ENCODE measurements at places on chromosomes 11 and 22.

- DNase-seq = no peak
Observed at GRCh38 chr22:39173787-39174497, 21.5 kb upstream of the CBX7 start.

DNA sequence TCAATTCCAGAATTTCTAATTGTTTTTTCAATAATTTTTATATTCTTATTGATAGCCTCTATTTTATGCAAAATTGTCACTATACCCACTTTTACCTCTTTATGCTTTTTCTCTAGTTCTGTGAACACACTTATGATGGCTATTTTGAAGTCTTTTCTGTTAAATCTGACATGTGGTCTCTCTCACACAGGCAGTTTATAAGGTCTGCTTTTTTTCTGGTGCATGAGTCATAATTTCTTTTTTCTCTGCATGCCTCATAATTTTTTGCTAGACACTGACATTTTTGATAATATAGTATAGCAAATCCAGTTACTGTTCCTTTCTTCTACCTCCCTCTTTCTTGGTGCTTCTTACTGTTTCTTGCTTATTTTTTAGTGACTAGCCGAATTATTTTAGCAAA lies 36.0 kb downstream of the ZBTB44 start:
- no peak for DNase-seq

DNA sequence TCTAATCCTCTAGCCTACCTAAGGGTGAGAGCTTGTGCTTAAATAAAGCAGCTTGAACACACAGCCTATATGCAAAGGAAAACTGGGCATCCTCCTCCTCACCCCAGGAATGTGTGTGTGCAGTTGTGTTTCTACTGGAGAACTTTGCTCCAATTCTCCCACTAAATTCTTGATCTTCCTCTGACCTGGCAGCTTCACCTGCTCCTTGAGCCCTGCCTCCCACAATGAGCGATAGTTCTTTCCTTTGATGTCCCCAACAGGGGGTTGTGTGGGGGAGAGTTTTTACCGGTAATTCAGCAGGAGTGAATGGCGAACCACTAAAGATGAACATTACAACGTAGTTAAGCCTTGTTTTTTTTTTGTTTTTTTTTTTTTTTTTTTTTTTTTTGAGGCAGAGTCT lies 113.5 kb upstream of the RCN1 start:
- no peak for DNase-seq

DNA sequence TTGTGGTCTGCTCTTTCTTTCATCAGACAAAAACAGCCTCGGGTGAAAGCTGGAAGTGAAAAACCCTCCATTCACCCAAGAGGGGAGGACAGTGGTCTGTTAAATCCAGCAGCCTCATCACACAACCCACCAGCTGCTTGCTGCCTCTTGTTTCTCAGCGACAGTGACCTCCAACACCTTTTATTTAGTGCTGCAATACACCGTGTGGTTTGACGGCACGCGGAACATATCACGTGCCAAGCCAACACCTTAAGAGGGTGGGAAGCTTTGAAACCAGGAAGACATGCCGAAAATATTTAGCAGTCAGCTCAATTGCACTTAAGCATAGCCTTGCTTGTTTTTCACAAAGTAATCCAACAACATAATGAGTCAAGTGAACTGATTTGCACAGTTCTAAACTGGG lies 39.8 kb upstream of the POGLUT3 start:
- DNase-seq = no peak

DNA sequence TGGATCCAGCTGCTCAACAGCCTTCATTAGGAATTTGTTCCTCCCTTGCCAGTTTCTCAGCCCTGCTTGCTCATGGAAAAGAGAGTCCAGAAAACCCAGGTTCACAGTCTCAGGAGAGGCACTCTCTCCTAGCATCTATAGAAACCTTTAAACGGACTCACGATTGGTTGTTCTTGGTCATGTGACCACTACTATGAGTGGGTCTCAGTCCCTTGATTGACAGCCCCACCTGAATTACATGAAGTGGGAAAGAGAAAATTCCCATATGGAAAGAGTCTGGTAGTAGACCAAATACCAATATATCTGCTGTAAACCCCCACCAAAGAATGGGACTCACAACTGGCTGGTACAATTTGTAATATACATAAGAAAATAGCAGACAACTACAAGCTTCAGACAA lies 54.4 kb downstream of the COMMD9 start:
- no peak for DNase-seq

GRCh38 chr11:33505093-33505492 lies 195.5 kb downstream of the C11orf91 start:
- no peak for DNase-seq

- DNase-seq = no peak
Observed at GRCh38 chr11:20156280-20156875, 3.9 kb downstream of the DBX1 start.

- no peak for DNase-seq
Observed at GRCh38 chr11:60124802-60125432, 36.5 kb downstream of the MS4A2 start.

DNA sequence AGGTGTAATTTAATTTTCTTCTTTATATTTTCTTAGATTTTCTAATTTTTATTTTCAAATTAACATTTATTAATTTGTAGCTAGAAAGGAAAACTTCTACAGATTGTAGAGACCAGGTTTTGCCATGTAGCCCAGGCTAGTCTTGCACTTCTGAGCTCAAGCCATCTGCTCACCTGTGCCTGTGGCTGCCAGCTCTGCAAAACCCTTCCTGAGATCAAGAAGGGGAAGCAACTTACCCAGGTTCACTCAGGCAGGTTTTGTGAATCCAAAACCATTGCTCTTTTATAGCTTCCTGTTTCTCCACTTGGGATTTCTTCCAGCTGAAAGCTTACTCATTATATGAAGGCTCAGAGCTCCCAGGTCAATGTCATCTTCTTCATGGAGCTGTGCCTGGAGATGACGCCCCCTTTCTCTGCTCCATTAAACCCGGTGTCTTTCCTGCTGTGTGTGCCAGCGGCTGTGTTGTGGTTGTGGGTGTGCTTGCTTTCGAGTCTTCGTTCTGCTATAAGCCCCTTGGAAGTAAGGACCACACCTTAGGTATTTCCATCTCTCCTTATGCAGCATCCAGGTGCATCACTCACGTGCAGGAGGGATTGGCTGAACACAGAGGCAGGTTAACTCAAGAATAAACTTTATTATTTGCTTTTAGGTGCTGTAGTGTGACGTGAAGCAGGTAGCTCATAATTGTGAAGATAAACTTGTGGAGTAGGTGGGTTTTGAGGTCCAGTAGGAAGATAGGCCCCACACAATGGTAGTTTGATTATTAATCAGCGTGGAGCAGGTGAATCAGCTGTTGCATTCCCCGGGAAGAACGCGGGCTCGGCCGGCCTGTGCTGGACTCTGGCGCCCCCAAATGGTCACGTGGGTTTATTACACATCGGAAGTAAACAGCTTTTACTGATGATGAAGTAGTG lies 42.2 kb upstream of the INCENP start:
- peak; percentile 63 for DNase-seq

- DNase-seq = no peak
Observed at GRCh38 chr11:64241491-64242374, 838 bp downstream of the FKBP2 start.

- DNase-seq = no peak
Observed at GRCh38 chr22:31243339-31244045, 31.4 kb downstream of the LIMK2 start.

DNA sequence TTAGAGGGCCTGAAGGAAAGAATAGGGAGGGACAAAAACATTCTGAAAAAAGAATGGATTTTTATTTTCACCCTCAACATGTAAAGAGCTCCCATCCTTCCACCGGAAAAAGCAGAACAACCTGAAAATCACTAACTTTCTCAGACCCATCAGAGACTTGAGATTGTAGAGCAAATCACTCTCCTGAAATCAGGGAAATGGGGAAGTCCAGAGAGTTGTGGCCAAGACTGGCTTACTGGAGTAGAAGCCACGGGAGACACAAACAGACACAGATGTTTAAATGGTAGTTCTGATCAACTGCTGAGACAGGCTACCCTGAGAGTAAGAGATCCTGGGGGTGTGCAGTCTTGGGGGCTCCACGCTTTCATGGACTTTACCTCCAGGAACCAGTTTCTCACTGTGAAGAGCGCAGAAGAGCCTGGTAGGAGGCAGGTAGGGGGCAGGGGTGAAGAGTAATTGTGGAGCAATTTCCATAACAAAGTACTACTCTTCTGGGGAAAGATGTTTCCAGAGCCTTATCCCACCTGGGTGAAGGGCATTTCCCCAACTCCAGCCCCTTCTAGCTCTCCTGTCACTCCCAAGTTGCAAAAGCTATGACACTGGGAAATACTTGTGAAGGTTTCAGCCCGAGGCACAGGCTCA lies 47.1 kb downstream of the ASCL2 start:
- DNase-seq = no peak

- DNase-seq = peak; percentile 24
Observed at GRCh38 chr11:16356761-16357393, 531 bp upstream of the SOX6 start.

DNA sequence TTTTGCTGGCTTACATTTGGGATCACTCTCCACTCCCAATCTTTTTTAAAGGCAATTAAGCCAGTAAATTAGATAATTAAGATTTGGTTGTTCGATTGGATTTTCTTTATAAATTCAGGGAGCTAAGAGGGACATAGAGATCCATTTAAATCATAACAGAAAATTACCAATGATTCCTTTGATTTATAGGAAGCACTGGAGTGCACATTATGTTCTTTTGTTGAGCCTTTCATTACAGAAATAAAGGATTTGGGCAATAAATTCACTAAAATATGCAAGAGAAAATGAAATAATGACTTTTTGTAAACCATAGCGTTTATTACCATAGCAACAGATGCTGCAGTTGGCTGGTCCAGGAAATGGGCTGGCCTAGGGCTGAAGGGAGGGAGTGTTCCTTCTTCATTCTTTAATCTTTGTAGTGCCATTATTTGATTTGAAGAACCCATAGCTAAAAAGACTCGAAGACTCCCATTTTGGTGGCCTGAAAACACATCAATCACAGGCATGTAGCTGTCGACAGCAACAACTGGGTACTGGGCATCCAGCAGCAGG lies 73.0 kb downstream of the C2CD3 start:
- DNase-seq = no peak

GRCh38 chr11:848380-848931 lies 5.8 kb downstream of the TSPAN4 start:
- no peak for DNase-seq

DNA sequence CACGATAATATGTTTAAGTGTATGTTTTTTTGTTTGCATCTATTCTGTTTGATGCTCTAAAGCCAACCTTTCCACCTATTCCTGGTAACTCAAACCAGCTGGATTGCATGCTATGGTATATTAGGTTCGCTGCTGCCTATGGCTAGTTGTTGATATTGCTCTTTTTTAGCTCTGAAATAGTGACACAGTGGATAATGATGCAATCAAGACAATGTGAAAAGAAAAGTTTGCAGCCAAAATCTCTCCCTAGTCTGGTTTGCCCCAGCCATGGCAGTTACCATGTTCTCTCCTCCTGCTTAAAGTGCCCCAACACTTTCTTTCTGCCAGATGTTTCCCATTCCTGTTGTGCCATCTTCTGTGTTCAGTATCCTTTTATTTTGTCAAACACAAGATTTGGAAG lies 269.7 kb downstream of the DYNC2H1 start:
- DNase-seq = no peak

- no peak for DNase-seq
Observed at GRCh38 chr11:19694796-19695345, 17.8 kb upstream of the NAV2 start.

DNA sequence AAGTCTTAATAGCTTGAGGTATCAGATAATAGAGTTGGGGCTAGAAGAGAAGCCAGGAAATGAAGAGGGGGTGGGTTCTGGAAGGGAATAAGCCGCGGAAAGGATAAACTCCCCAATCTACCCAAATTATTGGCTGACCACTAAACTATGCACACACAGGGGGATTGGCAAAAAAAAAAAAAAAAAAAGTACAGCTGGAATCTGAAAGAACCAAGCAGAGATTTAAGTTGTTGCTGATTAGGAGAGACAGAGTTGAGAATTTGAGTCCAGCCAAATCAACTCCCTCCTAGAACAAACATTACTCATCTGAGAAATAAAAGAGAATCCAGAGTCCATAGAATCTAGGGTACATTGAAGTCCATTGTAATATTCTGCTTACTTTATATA lies 134.9 kb downstream of the CCDC81 start:
- no peak for DNase-seq

- no peak for DNase-seq
Observed at GRCh38 chr22:30336752-30337460, 10.2 kb upstream of the TBC1D10A start.

DNA sequence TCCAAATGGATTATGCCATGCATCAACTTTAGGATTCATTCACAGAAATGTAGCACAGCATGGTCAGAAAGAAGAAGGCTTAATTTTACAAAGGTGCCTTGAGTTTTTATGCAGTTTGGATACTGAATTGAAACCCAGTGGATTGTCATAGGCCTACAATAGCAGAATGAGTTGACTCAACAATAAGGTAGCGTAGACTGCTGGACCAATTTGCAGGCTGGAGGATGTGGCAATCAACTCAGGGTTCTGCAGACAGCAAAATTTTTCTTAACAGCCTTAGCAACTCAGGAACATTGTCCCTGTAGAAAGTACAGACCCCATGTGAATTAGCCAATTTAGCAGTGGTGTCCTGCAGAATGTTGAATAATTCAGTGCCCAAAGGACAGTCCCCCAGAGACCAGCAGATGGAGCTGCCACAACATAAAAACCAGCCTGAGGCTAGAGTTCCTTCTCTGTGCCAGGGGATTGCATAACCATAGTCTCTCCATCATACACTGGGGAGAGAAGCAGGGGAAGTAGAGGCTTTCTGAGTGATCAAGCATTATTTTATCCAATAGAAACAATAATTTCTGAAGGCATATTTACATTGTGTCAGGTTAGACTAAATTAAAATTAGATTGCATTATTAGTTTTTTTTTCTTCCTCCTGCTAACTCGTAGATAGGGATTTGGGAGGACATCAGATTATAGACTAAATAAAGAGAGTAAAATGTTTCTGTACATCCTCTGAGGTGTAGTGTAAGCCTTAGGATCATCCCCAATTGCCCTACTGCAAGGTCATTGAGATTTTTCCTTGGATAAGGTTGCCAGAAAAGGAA lies 20.3 kb upstream of the MRPL17 start:
- peak; percentile 91 for DNase-seq

- DNase-seq = no peak
Observed at GRCh38 chr11:97332271-97332670, 942.5 kb downstream of the JRKL start.

Data from COLO829 (cell line).